Hair follicle dermal papilla cell (primary cell): ENCODE measurements at places on chromosomes 11 and 22. TPM values are rescaled to one million over a fixed set of nuclear protein-coding genes. Genes with fewer than 3 reads are reported as not detected.

The RFPL2 gene
- not detected in 2 replicates for total RNA-seq

The CALCA gene
- total RNA-seq = 0.16 TPM in 1 of 2 replicates, not detected in the other

The INS gene
- total RNA-seq = not detected in 2 replicates

The OR8B12 gene
- not detected in 2 replicates for total RNA-seq

The TRIM51 gene
- total RNA-seq = not detected in 2 replicates
